RWPE2 (cell line): ENCODE measurements at places on chromosomes 5 and 9.

DNA sequence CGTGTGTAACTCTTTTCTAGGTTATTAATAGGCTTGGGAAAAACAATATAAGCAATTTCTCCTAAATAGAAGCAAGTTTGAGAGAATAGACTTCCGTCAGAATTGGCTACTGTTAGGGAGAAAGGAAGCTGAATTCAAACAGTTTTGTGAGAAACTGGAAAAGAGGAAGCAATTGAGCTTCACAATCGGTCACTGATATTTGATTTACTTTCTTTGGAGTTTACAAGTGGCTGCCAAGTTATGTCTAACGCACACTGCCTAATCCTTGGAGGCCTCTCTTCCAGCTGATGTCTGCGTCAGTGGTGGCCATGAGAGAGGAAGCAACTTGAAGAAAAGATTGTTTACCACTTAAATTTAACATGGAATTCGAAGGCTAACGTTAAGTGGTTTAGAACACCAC lies 319.5 kb downstream of the ADGRV1 start:
- DNase-seq = no peak

DNA sequence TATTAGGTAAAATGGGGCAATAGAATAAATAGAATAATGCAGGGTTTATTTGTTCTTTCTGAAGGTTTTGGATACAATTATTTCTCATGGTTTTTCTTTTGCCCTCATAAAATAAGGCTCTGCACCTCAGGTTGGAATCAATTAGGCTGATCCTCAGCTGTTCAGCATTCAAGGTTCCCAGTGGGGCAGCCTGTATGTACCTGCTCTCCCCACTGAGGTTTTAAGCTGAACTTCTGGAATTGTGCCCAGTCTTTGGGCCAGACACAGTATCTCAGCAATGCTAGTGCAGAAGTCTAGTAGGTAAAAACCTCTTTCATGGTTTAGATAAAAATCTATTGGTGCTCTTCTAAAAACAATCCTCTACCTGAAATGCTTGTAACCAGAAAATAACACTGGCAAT lies 98.0 kb downstream of the EDIL3 start:
- no peak for DNase-seq

DNA sequence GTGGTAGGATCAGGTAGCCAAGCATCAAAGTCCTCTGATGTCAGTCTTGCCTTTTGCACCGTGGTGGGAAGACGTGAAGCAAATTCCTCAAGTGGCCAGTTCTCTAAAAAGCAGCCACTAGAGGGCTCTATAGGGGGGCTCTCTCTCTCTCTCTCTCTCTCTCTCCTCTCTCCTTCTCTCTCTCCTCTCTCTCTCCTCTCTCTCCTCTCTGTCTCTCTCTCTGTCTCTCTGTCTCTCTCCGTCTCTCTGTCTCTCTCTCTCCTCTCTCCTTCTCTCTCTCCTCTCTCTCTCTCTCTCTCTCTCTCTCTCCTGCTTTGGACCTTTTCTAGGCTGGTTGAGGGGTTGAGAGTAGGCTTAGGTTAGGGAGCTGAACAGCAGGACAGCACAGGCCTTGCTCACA lies 13.9 kb upstream of the OSMR start:
- DNase-seq = no peak

- no peak for DNase-seq
Observed at GRCh38 chr9:93911136-93911745, 43.9 kb downstream of the BARX1 start.

DNA sequence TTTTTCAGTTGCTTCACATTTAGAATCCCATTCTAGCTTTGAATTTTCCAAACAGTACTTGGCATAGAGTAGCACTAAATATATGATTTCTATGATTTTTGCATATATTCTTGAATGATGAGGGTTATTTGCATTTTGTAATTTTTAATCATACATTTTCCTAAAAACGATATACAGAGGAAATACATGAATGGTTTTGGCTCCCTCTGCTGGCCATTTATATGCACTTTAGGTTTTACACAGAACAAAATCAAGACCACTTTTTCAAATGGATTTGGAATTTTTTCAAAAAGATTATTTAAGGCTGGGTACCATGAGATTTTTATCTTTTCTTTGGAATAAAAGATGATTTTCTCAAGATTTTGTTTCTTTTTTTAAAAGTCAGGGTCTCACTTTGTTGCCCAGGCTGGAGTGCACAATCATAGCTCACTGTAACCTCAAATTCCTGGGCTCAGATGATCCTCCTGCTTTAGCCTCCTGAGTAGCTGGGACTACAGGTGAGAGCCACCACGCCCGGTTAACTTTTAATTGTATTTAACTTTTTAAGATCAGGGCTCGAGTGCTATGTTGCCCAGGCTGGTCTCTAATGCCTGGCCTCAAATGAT lies 16.7 kb upstream of the COMMD10 start:
- DNase-seq = no peak

GRCh38 chr9:92769286-92769685 lies 4.7 kb upstream of the BICD2 start:
- no peak for DNase-seq
